ENCODE measurements at places on chromosomes 13 and 19. TPM values are rescaled to one million over a fixed set of nuclear protein-coding genes. Genes with fewer than 3 reads are reported as not detected.

Gene CD37
- 0.44 TPM for total RNA-seq

Gene ZNF649
- 8.3 TPM for total RNA-seq

Gene NLRP9
- not detected for total RNA-seq

Gene ZNF208
- not detected for total RNA-seq

Gene SHISA7
- total RNA-seq: 0.04 TPM

Gene ZNF90
- total RNA-seq: 3.5 TPM

Gene IFNL1
- total RNA-seq: not detected

Gene GDF15
- total RNA-seq: 0.30 TPM

All from H7 (cell line).